Stimulated activated CD8-positive, alpha-beta memory T cell treated with anti-CD3 and anti-CD28 coated beads, Interleukin-12 subunit alpha, Interleukin-12 subunit beta, amount 100 ng/mL, for 1 hour (primary cell): ENCODE measurements at places on chromosomes 7 and 10.

DNA sequence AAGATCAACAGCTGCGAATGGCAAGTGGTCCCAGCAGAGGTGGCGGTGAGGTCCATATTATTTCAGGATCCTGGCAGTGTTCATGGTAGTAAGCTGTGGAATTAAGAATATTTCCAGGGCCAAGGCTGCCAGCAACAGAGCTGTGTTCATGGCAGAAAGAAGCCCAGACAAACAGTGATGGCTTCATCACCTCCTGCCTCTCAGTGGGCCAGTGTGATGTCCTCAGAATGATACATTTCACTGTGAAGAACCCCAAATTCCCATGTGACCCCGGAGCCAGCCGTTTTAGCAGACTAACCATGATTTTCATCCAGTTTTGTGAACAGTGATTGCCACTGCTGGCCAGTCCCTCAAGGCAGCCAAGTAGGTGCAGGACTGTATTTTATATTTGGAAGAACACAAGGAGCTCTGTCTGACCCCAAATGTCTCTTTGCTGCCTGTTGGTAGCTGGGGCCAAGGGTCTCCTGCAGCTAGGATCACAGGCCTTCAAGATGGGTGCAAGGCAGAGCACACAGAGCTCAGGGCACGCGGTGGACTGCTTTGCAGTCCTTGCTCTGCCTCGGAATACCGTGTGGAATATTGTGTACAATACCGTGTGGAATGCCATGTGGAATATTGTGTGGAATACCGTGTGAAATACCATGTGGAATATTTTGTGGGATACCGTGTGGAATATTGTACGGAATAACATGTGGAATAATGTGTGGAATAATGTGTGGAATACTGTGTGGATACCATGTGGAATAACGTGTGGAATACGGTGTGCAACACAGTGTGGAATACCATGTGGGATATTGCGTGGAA, 132.3 kb upstream of the CHST15 start:
- DNase-seq = no peak

GRCh38 chr10:65751896-65752295, 1173.9 kb upstream of the LRRTM3 start:
- DNase-seq = no peak

DNA sequence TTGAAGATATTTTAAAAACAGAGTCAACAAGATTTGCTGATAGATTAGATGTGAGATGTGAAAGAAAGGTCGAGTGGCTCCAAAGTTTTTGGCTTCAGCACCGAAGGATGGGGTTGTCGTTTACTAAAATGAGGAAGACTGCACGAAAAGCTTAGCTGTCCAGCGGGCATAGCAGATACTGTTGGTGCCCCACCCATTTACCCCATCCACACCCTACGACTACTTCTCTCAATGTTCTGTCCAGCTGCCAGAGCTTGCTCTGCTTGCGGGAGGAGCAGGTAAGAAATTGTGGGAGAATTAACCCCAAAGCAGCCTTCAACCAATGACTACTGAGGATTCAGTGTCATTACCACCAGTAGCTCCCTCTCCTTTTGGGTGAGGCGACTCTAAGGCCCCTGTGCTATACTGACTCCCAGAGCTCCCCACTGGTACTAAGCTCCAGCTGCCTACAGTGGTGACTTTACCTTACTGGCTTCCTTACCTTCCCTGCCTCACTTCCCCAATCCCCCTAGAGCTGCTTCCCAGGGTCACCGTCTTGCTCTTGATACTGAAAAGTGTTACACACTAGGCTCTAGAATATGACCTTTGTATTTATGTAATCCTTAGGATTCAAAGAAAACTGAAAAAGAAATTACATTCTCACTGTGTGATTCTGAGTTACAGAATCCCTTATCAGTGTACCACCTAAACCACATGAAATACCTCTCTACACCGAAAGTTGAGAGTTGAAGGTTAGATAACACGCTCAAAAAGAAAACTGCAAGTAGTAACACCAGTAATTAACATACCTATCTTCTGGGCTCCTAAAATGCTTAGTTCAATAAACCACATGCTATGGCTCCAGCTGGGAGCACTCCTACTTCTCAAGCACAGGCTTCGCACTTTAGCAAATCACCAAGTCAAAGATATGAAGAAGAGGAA, 22.3 kb downstream of the CACUL1 start:
- no peak for DNase-seq

DNA sequence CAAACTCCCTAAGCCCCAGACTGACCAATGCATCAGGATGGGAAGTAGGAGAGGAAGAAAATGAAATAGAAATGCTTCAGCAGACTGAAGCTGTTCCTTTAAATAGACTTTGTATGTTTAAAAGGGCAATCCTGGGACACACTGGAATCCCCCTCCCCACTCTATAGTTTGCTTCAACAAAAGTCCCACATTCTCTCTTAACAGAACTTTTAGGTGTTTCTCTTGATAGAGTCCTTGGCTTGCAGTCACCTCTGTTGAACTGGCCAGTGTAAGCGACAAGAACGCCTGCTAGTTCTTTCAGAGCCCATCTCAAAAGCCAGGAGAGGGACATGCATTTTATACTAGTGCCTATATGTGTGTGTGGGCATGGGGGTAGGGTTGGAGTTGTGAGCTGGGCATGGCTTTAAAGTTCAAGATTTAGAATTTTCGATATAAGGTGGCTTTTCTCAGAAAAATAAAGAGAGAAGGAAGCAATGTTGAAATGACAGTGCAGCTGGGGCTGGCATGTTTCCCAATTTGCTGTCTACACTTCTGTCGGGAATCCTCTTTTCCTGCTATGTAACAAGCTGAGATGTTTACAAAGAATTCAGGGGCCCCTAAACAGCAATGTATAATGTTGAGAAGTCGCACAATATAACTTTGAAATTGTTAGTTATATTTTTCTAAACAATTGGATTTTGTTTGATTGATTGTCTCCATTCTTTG, 2.1 kb downstream of the TBX20 start:
- no peak for DNase-seq

- no peak for DNase-seq
Observed at GRCh38 chr7:115135769-115136410, 214.0 kb downstream of the MDFIC start.

DNA sequence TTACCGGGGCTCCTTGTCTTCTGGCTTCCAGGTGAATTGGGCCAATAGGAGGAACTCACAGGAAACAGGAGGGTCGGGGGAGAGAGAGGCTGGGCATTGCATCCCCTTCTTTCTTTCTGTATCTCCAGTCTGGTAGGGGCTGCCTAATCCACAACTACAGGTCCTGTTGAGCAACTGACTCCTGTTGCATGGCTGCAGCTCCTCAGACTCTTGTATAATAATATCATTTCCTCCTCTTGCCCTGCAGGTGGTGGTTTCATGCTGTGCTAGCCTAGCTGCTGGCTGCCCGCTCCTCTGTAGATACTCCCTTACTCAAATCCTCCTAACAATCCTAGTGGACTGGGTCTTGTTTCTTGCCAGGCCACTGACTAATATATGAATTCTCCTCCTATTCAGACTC, 276.5 kb upstream of the SMIM30 start:
- DNase-seq = no peak

GRCh38 chr7:26514633-26515032, 223.0 kb downstream of the SNX10 start:
- DNase-seq = no peak

DNA sequence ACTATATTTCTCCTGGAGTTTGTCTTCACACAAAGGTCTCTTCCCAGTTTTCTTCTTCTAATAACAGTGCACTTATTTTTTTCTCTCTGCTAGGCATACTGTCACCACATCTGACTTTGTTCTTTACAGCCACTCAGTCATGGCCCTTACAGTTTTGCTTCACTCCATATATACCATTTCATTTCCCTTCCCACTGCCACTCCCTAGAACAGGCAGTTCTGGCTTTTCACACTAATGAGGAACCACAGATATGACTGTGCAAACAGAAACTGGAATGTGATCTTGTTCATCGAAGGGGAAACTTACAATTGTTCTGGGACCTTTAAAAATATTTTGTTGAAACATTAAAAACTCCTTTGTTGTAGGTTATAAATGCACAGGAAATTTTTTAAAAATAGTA, 67.3 kb downstream of the EPDR1 start:
- no peak for DNase-seq

DNA sequence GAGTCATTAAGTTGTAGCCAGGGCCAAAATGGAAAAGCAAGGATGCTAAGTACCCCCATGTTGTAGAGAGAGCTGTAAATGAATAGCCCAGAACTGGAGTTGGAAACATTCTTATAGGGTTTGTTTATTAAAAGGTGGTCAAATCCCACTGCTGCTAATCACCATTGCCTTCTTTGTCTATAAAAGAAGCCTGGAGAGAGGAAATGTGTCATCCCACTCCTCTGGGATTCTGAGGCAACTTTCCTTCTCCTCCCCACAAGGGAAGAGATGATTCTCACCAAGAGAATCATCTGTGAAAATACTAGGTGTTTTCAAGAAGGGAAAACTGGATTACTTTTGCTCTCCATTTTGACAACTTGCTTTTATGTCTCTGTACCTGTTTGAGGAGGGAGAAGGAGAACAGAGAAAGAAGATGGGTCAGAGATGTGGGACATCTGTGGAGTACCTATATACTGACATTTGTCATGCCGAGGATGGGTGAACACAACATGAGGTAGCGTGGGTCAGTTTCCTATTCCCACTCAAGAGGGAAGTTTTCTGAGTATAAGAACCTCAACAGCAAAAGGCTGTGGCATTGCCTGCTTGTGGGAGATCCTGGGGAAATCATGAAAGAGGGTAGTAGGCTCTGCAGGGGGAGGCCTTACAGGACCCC, 262.2 kb downstream of the KIF20B start:
- no peak for DNase-seq

GRCh38 chr10:17805921-17806577, 3.1 kb upstream of the MRC1 start:
- no peak for DNase-seq

DNA sequence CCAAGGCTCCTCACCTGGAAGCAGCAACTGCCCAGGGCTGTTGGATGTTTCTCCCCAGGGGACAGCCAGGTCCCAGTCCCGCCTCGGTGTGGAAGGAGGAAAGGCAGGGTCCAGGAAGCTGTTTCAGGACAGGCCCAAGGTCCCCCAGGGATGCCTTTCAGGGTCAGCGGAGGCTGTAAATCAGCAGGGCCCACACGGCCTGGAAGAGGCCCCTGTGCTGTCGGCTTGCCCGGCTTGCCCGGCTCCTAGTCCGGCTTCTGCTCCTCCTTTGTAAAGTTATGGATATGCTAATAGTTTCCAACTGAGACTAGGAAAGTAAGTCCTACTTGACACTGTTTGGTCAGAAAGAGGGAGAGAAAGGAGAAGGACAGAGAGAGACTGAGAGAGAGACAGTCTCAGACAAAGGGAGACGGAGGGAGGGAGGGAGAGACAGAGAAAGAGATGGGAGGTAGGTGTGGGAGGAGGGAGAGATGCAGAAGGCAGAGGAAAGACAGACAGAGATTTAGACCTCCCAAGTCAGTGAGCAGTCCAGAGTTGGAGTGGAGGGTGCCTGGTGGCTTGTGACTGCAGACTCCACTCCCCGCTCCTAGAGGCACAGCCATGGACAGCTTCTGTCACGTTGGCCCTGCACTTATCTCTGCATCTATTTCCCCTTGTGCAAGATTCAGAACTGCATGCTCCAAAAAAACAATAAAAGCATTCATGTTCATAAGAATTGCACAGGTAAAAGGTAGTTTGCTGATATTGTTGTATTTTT, 10.5 kb downstream of the IKZF1 start:
- no peak for DNase-seq

GRCh38 chr10:34872820-34873219, 57.7 kb upstream of the PARD3 start:
- no peak for DNase-seq

GRCh38 chr7:4689668-4690067, 7.6 kb downstream of the FOXK1 start:
- DNase-seq = no peak

DNA sequence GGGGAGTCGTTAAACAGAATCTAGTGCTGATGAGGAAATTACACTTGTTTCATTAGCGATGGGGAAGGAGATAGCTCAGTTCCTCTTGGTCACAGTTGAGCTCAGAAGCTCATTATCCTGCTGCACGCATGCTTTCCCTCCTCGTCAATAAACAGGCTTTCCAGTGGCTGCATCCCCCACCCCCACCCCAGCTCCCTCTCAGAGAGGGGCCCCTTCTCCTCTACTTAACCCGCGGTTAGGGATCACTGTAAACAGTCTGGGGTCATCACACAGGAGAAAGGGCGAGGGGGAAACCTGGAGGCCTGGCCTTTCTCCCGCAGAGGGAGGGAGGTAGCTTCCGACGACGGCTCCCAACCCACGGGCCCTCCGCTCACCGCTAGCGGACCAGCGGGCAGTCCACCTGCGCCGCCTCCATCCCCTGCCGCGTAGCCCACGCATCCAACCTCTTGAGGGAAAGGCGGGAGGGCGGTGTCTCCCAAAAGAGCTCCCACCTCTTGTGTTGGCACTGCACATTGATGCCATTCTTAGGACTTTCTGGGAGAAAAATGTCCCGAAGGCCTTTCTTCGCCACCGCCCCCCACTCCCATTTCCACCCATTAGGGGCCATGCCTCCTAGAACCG, 80.8 kb downstream of the PAX2 start:
- no peak for DNase-seq

- DNase-seq = no peak
Observed at GRCh38 chr7:36034020-36034419, 119.0 kb upstream of the EEPD1 start.

DNA sequence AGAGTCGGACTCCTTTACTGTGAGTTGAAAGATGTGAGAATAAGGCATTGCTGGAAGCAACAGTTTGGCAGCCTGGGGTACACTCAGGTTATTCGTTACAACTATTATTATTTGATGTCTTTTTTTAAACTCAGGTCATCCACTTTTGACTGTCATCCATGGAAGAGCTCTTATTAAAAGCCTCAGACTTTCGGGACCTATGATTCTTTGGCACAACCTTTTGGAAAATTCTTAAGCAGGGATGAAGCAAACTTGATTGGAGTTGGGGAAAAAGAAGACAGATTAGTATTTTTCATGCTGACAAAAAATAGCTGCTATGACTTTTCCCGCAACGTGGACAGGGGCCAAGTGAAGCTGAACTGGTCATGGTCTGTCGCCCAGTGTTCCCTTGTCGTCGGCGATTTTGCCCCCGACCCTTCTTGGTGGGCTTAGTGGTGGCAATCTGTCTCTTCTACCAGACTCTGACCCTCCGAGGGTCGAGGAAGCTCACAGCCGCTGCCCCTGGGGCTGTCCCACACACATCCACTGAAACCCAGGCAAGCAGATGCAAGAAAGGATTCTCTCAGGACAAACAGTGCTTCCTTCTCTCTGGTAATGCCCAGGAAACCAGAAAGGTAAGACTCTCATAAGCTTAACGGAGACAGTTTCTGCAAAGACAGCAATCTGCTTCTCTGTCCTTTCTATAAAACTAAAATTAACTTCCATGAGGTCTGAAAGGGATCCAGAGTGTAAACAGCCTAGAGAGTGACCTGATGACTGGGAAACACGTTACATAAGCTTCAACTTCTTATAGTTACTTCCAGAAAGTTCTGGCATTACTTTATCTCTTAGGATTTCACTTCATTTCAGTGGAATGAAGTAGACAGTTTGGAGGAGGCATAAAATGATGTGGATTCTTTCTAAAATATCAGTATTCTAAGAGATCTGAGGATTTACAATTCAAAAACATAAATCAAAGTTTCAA, 1.0 kb downstream of the CPED1 start:
- no peak for DNase-seq

- no peak for DNase-seq
Observed at GRCh38 chr7:77454802-77455201, 38.7 kb upstream of the GSAP start.
